Activated CD4-positive, alpha-beta T cell treated with anti-CD3 and anti-CD28 coated beads, Interleukin-2, amount 50 U/mL, for 24 hours (primary cell): ENCODE measurements at places on chromosomes 11 and 22.
A peak's percentile ranks its signal among the peaks of the same experiment; 100 is the strongest.

GRCh38 chr11:80849253-80849652, 1408.4 kb upstream of the TENM4 start:
- DNase-seq: no peak

GRCh38 chr22:41504397-41504796, 35.5 kb downstream of the ACO2 start:
- DNase-seq: no peak

DNA sequence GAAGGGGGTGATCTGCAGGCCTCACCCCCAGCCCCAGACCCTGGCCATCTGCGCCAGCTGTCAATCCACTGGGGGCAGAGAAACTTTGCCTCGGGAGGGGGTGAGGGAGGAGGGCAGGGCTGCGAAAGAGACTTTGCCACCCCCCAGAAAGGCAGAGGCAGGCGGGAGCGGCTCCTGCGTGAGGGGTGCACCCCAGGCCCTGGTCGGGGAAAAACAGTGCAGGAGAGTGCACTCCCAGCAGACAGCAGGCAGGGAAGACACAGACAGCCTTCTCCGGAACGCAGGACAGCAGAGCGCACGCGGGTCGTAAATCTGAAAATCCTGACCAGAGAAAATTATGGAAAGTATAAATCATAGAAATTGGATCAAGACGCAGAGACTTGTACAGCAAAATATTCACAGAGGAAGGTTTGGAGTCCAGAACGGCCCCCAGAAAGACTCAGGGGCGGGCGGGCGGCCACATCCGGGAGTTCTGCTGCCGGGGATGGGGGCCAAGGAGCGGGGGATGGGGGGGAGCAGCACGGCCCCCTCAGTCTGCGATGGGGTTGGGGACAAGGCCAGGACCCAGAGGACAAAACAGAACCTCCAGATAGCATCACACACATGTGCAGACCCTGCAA, 8.0 kb upstream of the MRPL23 start:
- DNase-seq: no peak

DNA sequence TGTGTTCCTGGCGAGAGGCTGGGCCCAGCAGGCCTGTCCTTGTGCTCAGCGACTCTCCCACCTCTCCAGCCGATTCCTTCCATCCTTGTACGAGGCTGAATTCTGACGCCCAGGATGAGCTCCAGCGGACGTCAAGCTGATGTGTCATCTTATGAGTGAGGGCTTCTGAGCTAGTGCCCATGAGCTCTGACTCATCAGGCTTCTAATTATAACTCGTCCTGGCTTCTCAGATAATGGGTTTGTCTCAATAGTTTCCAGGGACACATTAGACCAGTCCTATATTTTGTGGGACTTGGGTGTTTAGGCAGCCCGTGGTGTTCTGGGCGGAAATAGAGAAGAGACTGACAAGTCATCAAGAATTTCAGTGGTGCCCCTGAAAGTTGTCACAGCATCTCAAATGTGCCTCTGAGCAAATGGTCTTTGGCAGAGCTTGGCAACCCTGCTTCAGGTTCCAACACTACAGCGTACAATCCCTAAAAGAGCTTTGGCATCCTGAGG, 108.2 kb upstream of the CD44 start:
- no peak for DNase-seq

GRCh38 chr11:9758637-9759518, 95.0 kb downstream of the SWAP70 start:
- DNase-seq: peak; percentile 51

GRCh38 chr11:47442514-47442913, 6.4 kb downstream of the RAPSN start:
- DNase-seq: no peak

GRCh38 chr11:21316591-21316990, 647.2 kb downstream of the NELL1 start:
- DNase-seq: no peak

- no peak for DNase-seq
These were observed 85.5 kb downstream of the DGCR2 start for GRCh38 chr22:19036523-19037273.
